Stimulated activated CD8-positive, alpha-beta memory T cell treated with anti-CD3 and anti-CD28 coated beads, Interleukin-4, amount 100 ng/mL, for 48 hours (primary cell): ENCODE measurements at places on chromosomes 13 and 19.

DNA sequence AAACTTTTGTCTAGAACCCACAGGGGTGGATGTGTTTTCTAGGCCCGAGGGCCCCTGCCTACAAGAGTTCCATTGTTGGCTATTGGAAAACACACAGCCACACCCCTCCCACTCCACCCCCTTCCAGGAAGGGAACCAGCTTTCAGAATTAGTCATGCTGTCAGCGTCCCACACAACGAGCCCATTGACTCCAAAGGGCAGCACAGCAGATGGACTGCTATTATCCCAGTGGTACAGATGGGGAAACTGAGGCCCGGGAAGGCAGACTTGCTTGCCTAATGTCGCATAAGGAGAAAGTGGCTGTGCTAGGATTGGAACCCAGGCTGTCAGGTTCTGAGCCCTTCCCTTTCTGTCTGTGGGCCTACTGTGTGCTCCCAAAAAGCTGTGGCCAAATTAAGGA is 8.1 kb upstream of the FXYD3 start:
- DNase-seq, result peak; percentile 38

DNA sequence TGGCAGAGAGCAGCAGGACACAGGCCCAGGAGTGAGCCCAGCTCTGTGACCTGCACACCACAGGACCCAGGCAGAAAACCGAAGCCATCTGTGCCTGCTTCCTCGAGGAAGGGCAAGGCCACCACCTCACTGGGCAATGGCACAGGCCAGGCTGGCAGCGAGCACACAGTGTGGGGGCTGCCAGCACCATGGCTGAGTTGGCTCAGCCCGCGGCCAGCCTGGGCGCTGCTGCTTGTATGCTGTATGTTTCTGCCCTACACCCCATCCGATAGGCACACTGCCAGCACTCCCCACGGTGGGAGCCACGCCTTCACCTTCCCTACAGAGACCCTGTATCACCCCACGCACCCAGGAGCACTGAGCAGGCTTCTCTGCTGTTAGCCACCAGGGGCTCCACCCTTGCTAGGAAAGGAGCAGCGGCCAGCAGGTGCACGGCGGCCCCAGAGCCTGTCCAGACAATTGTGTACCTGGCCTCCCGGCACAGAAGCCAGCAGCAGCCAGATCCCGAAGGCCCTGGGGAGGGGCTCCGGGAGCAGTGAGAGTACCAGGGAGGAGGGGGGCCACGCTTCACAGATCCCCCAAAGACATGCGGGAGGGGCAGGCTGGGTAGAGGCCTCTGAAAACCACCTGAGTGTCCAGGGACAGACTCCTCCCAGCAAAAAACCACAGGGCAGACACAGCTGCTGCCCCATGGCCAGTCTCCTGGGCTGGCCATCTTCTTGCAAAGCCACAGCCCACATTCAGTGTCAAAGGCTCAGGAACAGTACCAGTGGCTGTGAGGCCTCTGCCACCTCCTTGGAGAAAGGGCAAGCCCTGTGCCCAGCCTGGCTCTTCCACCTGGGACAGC is 56.1 kb downstream of the MLLT1 start:
- DNase-seq, result no peak

DNA sequence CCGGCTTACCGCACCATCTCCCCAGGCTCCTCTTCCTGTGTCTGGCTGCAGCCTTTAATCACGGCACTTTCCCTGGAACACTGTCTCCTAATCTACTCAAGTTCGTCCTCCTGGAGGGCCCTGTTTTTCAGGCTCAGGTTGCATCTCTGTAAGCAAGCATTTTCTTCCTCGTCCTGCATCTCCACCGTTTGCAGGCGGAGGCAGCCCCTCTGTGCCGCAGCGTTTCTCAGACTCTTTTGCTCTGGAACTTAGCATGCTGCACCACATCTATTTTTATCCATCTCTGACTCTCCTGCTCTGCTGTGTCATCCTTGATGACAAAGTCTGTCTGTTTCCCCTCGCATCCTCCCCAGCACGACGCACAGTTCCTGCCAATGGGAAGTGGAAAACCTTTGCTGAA is 117.5 kb downstream of the ATP8A2 start:
- DNase-seq, result no peak

GRCh38 chr19:30512176-30513081 is 140.2 kb downstream of the ZNF536 start:
- DNase-seq, result no peak

- DNase-seq, result peak; percentile 97
Measured at GRCh38 chr19:49664171-49665035, 1.3 kb downstream of the IRF3 start.

DNA sequence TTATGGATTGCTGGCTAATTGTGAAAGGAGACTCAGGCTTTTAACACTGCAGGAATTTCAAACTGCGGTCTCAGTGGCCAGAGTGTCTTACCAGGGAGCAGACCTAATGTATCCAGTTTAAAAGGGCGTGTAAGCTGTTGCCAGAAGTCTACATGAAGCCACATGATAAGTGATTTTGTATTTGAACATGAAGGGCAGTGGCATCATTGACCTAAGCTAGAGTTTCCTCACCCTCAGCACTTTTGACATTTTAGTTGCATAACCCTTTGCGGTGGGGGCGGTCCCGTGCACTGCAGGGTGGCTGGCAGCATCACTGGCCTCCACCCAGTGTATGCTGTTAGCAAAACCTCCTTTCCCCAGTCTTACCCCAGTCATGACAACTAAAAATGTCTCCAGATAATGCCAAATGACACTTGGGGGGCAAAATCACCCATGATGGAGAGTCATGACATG is 23.7 kb upstream of the GPR18 start:
- peak; percentile 64 for DNase-seq

GRCh38 chr13:31131470-31131961 is 30.2 kb downstream of the HSPH1 start:
- no peak for DNase-seq

DNA sequence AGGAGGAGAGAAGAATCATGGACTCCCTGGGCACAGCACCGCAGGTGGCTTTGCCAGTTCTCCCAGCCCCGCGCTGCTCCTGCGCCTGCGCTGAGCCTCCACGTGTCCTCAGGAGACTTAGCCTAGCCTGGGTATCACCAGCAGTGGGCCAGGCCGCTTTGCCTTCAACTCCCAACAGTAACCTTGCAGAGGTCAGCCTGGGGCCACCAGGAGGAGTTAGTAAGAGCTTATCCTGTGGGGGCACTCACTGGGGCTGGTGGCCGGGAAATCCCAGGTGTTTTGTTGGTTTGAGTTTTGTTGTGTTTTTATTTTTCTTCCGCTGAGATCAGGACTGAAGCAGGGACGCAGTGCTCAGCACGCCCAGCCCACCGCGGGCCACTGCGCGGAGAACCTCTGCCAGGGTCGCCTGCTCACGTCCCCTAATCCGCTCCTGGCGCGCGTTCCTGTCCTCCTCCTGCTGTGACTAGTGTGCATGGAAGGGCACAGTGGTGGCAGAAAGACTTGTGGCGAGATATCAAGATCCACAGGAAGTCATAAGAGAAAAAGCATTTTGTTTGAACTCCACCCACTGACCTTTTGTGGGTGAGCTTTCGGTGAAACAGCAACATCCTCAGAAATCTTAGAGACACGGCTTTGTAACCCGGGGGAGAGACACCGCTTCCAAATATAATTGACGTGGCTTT is 207.4 kb upstream of the RFC3 start:
- peak; percentile 74 for DNase-seq

DNA sequence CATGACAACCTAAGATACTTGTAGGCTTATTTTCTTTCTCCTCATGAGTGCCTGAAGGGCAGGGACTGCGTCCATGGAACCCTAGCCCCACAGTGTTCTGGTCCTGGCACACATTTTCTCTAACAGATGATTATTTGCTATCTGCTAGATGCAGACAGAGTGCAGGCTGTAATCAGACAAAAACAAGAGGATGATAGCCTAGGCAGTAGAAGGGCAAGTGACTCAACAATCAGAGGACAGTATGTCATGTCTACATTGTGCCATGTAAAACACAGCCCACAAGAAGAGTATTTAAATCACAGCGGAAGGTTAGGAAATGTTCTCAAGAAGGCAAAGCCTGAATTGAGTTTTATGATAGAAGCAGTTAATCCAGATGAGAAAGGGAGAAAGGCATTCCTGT is 29.3 kb downstream of the MIPEP start:
- no peak for DNase-seq

GRCh38 chr19:30090476-30090875 is 148.4 kb downstream of the URI1 start:
- no peak for DNase-seq

GRCh38 chr19:49879243-49879963 is 1.9 kb downstream of the TBC1D17 start:
- DNase-seq, result no peak

GRCh38 chr13:37029617-37030016 is 29.0 kb downstream of the EXOSC8 start:
- DNase-seq, result no peak

DNA sequence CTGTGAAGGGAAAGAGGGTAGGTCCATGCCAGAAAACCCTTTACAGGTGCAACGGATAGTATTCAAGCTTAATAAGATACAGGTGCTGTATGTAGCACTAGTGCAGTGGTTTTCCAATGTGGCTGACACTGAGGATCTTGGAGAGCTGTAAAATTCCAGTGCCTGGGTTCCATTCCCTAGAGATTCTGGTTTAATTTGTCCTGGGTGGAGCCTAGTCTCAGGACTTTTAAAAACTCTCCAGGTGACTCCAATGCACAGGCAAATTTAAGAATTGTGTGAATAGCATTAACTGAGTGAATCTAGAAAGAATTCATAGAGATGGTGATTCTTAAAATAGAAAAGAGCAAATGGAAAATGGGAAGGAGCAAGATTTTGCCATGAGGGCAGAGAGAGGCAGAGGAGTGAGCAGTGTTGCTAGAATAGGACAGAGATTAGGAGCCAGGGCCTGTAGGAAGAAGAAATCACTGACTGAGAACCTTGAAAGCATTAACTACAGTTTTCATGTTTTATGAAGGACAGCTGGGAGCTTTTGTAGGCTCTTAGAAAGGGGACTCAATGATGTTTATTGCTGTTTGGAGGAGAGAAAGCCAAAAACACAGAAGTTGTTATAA is 261.8 kb downstream of the DLEU7 start:
- no peak for DNase-seq
